ENCODE measurements at places on chromosomes 4 and X.

DNA sequence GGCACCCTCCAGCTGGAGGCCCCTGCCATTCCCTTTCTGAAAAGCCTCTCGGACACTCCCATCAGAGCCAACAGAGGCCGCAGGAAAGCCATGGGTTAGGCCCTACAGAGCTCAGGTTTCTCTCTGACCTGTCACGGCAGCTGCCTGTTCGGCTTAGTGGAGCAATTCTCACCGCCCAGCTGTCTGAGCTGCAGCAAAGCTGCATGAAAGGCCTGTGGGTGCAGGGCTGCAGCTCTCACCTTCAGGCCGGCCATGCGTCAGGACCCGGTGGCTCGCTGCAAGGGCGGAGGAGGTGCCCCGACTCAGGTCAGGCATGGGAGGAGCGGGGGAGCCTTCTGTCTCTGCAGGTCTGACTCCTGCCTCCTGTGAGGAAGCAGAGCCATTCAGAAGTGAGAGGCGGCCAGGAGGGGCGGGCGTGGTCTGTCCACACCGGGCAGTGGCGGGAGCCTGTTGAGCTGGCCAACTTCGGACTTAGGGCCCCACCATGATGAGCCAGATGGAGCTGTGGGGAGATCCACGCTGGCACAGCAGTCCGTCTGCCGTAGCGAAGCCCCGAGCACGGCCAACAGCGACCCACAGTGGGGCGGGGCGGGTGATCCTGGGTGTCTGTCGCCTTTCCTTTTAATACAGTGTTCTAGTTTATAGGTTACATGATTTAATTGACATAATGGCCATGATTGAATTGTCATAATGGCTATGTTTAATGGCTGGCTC, 23.4 kb downstream of the PDE6B start:
- no peak for DNase-seq

DNA sequence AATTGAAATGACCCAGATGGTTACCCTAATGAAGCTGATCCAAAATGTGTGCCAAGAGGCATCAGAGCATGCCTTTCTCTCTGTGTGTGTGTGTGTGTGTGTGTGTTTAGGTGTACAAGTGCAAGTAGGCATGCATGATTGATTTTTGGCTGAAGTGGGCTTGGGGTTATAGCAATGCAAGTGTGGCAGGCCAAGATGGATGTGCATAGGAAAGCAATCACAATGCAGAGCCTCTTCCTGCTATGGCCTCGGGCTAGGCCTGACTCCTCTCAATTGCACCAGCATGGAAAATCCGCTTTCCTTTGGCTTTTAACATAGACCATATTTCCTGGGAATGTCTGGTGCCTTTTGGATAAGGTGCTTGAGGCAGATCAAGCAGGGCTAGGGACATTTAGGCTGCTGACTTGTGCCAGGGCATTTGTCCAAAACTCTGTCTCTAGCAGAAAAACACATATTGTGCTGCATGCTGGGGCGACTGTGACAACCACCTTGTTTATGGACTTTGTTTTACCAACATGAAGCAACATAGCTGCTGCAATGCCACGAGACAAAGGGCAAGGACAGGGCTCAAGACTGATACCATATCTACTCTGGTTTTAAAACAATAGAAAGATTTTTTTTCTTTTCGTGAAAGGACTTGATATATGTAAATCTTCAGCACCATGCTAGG, 395.7 kb downstream of the RAPGEF2 start:
- no peak for DNase-seq

- DNase-seq = peak; percentile 90
Measured at GRCh38 chr4:123976285-123976684, 579.7 kb downstream of the SPRY1 start.

GRCh38 chrX:24720036-24720435, 26.3 kb downstream of the POLA1 start:
- DNase-seq = no peak

DNA sequence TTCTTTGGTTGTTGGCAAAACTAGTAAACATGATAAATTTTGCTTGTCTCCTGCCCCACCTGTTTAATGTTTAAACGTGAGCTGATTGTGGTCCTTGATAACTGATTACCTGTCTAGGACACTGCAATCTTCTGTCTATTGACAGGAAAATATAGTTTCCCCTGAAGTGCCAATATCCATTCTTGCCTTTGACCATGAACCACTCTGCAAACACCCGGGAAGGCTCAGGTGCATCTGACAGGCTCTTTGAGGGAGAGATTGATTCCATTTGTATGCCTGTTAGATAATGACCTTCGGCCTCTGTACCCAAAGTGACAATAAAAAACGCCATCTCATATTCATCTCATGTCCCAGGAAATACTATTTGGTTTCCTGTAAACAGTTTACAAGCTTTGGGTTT, 453.0 kb downstream of the CENPC start:
- no peak for DNase-seq

- no peak for DNase-seq
Measured at GRCh38 chrX:15909605-15910004, 55.0 kb upstream of the AP1S2 start.

DNA sequence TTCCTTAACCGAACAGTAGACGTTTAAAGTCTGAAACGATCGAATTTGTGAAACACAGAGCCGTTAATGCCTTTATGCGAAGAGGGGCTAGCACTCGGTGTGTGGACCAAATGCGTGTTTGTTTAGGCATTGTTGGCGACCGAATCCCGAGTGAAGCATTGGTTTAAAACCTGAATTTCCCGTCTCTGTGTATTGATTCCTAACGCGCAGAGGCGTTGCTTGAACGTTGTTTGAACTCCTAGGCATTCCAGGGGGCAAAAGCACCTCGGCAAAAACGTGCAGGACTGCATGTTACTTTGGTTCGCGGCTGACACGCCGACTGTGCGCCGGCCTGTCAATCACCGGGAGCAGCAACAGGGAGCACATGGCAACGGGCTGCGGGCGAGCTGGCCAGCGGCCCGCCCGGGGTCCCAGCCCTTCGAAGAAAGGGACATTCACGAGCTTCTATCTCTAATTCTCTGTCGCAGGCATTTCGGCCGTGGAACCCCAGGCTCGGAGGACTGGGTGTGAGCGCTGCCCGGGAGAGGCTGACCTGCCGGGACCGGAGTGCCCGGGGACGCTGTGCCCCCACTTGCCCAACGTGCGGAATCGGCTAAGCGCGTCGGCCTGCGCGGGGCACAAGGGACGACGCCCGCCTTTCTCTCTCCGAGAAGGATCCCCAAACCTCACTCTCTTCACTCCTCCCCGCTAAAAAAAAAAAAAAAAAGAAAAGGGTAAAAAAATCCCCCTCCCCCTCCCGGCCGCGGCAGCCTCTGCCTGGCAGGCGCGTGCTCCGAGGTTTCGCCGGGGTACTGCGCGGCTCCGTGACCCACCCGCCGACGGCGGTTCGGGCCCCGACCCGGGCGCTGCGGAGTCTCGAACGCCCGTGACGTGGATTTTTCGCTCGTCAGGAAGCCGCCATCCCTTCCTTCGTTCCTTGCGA, 810 bp downstream of the SPRY1 start:
- DNase-seq = peak; percentile 73

GRCh38 chr4:74431113-74431826, 13.7 kb upstream of the AREG start:
- DNase-seq = peak; percentile 66

DNA sequence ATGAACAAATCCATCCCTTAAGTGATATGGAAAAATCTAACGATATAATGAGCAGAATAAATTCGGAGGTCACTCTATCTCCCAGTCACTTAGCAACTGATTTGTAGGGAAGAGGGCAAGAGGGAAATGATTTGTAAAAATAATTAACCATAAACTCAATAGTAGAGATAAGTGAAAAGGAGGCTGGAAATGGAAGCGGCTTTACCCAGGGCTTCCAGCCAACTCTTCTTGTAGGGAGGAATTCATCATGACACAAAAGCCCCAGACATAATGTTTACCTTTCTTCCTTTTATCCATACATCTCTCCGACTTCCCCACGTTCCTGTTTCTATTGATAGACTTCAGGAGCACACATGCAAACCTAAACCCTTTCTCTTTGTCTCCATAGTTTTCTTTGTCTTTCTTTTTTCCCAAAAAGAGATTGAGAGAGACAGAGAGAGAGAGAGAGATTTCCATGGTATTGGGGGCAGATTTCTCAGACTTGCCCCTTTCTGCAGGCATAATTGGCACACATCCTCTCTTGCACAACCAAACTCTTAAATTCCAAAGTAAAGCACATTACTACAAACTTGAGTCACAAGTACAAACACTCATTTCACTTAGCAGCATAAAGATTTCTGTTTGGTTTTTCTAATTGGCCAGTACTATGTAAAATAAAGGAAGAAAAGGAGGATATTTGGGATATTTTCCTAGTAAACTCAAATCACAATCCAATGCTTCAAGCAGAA, 140.9 kb downstream of the MAPK10 start:
- peak; percentile 32 for DNase-seq

GRCh38 chrX:111098874-111099273, 2.9 kb downstream of the PAK3 start:
- no peak for DNase-seq

DNA sequence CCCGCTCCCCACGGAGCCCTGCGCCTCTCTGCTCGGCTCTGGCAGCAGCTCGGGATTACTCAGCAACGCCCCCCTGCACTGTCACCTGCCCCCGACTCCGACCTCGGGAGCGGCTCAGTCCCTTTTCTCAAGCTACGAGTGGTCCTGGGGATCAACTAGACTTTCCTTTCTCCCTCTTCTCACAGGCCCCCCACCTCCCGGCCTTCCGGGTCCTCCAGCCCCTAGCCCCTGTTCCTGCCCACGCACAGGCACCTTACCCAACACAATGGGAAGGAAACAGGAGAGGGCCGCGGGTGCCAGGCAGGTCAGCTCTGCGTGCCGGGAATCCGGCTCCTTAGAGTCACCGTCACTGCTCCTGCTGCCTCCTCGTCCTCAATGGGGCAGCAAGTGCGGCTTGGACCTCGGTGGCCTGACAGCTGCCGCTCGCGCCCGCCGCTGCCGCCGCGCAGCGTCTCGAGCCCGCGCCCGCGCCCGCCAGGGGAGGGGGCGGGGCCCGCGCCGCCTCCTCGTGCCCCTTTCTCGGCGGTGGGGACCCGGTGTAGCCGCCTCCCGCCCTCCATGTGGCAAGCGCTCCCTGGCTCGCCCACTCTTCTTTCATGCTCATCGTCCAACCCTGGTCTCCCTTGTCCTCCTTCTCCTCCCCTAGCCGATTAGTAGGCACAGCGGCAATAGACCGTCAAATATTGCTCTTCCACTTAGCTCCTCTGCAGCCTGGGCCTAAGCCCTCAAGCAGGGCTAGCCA, at the start of gene RAB9B:
RAB9B (minus strand) TSS at position 455 of the 742 bp plus-strand sequence. CDS start 6,473 bp downstream, outside the sequence.
- peak; percentile 41 for DNase-seq

DNA sequence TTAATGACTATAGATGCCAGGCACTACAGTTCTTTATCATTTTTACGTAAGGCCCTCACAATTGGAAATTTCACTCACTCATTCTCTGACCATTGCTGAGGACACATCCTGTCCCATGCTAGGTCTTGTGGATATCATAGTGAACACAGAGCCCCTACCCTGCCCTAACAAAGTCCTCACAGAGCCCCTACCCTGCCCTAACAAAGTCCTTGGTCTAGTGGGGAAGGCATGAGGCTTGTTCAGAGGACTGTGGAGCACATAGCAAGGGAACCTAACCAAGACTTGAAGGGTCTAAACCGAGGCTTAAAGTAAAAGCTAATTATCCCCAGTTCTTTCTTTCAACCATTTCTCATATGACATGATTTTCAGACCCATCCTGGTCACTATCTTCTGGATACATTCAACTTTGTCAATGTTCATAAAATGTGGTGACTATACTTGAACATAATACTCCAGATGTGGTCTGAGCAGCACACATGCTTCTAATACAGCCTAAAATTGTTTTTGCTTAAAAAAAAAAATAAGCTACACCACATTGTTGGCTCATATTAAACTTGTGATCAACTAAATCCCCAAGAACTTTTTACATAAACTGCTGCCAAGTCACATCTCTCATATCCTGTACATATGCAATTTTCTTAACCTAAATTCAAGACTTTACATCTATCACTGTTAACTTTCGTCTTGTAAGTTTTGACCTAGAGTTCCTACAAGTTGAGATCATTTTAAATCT, 77.0 kb downstream of the GPC3 start:
- DNase-seq = no peak
